8988T (cell line): ENCODE measurements at places on chromosomes 7 and 10.

GRCh38 chr7:38198366-38198765 lies 20.3 kb downstream of the STARD3NL start:
- no peak for DNase-seq

- no peak for DNase-seq
These were observed 123.8 kb upstream of the RET start for GRCh38 chr10:42952931-42953683.

GRCh38 chr7:85104432-85105205 lies 82.2 kb downstream of the SEMA3D start:
- DNase-seq, result no peak

- no peak for DNase-seq
These were observed 54.8 kb upstream of the CALCR start for GRCh38 chr7:93629291-93629801.

DNA sequence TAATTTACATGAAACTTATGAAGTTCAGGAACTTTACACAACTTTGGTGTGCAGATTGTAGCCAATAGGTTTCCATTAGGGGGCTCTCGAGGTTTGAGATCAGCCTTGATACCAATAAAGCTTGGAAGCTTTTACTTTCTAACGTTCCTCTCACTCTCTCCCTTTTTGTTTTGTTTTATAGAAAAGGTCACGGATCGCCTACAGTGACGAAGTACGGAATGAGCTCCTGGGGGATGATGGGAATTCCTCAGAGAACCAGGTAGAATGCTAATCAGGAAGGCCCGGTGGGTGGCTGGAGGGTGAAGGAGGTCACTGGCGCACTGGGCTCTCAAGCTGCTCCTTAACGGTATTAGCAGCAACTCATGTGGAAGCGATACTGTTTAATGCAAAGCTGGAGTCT lies 79.9 kb downstream of the VTI1A start:
- no peak for DNase-seq

DNA sequence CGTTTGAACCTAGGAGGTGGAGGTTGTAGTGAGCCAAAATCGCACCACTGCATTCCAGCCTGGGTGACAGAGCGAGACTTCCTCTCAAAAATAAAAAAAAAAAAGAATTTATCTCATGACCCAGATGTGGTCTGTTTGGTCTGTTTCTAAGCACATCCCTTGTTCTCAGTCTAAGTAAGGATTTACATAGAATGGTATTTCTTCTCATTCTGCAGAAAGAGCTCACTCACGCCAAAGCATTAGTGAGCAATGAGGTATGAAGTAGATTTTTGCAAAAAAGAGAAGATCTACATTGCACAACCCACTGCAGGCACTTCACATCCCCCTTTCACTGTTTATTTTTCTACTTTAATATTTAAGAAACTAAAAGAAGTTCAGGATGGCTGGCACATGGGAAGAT lies 76.5 kb upstream of the FGL2 start:
- no peak for DNase-seq

DNA sequence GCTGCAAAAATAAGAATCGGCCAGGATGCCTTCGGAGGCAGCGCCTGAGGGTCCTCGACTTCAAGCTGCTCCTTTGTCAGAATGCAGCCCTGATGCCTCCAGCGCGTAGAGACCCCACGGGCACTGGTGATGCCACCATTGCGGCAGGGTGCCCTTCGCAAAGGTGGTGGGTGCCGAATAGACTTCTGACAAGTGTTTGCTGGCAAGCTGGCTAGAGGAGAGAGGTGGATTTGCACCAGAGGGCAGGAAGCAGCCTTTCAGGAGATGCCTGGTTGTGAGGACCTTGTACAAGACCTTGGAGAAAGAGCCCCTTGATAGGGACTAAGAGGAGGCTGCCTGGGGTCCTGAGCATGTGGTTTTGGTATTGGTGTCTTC lies 103.2 kb upstream of the PPIF start:
- no peak for DNase-seq

GRCh38 chr10:31467791-31468535 lies 148.9 kb downstream of the ZEB1 start:
- DNase-seq, result peak; percentile 14

GRCh38 chr7:139909379-139910050 lies 80.5 kb downstream of the TBXAS1 start:
- DNase-seq, result no peak

GRCh38 chr7:2309889-2310331 lies 4.3 kb downstream of the SNX8 start:
- no peak for DNase-seq

- peak; percentile 51 for DNase-seq
These were observed 173.6 kb downstream of the ARHGAP12 start for GRCh38 chr10:31754803-31755624.

DNA sequence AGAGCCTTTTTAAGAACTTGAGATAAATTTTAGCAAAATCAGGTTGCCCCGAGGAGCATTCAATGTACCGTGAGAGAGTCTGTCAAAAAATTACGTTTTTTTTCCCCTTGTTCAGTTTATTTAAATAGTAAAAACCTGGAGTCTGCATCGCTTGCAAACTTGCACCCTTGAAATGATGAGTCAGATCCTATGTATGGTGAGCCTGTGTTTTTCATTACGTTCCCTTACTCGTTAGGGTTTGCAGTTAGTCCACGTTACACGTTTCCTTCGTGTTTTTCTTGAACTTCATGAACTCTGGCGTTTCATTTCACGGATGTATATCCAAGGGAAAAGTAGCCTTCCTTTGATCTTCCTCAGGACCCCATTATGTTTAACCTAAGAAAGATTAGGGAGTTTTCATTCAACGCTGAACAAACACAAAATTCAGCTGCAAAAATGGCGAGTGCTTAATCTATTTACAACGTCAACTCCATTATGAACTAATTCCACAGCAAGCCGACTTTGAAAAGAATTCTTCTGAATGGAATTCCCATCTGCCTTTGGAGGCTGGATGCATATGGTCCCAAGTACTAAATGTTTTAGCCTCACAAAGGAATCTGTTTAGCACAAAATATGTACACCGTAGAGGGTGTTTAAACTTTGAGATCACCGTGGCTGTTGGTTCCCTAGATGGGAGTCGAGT lies 182.4 kb downstream of the MYOF start:
- no peak for DNase-seq

- no peak for DNase-seq
These were observed 31.3 kb downstream of the COX15 start for GRCh38 chr10:99700649-99701048.

DNA sequence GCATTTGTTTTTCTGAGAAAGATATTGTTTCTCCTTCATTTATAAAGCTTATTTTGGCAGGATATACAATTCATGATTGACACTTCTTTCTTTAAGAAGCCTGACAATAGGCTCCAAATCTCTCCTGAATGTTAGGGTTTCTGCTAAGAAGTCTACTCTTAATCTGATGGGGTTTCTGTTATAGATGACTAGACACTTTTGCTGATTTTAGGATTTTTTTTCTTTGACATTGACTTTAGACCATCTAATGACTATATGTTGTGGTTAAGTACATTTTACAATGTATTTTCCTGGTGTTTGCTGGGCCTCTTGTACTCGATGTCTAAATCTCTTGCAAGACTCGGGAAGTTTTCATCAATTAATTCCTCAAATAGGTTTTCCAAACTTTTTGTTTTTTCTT lies 321.8 kb upstream of the SMIM30 start:
- no peak for DNase-seq

GRCh38 chr7:84013616-84014240 lies 180.9 kb downstream of the SEMA3A start:
- DNase-seq, result no peak

GRCh38 chr10:46218921-46219320 lies 67.9 kb upstream of the ANTXRL start:
- DNase-seq, result no peak

- DNase-seq, result no peak
These were observed 153.7 kb downstream of the DNAJB6 start for GRCh38 chr7:157490465-157490912.

- DNase-seq, result no peak
These were observed 28.8 kb downstream of the PFKP start for GRCh38 chr10:3096149-3096548.
